ENCODE measurements at places on chromosomes 1 and 21.

DNA sequence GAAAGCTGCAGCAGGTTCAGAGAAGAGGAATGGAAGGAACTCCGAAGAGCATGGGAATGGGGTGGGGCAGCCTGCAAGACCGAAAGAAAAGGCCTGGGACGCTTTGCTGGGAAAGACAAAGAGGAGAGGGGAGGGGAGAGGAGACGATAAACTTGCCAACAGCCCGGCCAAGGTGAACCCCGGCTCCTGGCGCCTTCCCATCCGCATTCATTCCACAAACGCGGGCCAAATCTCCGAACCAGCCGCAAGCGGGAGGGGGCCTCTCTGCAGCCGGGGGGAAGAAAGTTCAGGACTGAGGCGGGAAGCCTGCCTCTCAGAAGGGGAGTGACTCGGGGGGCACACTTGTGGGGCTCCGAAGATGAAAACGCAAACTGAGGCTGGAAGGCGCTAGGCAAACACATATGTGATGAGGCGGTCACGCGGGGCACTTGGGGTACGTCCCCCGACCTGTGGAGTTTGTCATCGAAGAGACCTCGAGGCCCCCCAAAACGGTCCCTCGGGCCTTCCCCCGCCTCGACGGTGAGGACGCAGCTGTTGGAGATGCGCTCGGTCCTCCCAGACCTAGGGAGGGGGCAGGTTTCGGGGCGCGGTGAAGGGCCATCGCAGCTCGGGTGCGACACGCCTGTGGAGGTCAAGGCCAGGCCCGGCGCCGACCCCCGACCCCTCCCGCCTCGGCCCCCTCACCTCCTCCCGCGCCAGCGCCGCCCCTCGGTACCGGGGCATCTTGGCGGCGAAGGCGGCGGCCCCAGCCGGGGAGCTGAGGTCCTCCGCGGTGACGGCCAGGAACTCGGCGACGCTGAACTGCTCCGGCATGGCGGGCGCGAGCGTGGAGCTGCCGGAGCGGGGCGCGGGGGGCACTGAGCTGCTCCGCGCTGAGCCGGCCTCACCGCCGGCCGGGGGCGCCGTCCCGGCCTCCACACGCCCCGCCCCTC is at the start of gene ASAP3:
Gene ASAP3 (minus strand): TSS at position 859 of the 932 bp plus-strand sequence. CDS start 46 bp downstream, at position 813.
- DNase-seq = no peak

DNA sequence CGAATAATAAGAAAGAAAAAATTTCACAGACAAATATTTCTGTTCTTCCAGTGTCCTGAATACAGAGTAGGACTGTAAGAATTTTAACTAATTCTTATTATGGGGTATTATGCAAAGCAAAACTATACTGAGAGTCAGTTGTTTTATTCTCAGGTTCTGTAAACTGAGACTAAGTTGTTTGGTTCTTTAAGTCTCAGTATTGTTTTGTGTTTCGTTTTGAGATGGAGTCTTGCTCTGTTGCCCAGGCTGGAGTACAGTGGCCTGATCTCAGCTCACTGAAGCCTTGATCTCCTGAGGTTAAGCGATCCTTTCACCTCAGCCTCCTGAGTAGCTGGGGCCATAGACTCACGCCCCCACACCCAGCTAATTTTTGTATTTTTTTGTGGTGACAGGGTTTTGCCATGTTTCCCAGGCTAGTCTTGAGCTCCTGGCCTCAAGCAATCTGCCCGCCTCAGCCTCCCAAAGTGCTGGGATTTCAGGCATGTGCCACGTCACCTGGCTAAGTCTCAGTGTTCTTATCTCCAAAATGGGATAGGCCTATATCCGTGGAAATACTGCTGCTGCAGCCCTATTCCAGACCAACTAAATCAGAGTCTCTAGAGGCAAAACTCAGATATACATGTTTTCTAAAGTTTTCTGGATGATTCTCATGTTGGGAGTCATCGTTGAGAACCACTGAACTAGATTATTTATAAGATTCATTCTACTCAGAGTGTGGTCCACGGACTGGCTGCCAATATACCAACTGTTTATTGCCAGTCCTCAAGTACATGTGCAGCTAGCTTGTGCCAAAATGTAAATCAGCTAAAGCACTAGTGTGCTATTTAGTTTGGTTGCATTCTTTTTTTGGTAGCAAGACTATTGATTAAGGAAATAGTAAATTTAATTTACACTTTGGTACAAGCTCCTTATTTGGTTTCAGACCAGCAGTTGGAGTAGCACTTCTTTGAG is 116.6 kb downstream of the HS2ST1 start:
- DNase-seq = no peak

DNA sequence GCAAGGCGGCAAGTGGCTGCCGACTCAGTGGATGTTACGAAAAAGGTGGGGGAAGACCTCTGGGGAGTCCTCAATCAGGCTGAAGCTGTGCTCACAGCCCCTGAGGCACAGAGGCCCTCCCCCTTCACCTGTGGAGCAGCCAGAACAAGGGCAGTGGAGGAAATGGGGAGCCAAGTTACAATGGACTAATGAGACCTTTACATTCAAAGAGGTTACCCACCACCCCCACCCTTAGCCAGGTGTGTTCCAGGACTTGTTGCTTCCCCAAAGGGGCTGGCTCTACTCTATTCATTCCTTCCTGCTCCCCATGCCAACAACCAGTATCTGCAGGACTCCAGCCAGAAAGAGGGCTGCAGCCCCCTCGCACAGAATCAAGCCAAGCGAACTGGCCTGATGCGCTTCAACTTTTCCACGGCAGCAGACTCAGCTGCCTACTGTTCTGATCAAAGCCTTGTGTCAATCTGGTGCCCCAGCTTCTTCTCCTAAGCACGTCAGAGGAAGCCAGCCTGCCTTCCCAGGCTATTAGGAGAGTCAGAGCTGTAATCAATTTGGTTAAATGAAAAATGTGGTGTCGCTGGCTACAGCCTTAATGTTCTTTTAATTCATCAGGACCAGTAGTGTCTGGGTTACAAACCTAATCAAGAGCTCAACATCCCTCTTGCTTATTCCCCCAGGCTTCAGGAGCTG is 1.8 kb upstream of the SYT2 start:
- DNase-seq = no peak

DNA sequence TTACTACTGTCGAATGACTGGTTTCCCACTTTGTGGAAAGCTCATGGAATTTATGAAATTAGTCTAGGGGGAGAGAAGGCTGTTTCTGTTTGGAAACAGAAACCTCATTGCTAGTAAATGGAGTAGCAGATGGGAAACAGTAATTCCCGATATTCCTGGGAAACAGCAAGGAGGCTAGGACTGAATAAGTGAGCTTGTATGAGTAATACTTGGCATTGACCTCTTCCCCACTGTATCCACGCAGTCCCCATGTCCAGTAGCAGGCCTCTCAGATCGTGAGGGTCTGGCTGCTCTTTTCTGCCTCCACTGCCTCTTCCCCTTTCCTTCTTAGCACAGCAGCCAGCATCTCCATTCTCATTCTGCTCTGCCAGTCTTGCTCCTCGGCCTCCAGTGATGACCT is 75.5 kb downstream of the PRDM2 start:
- DNase-seq = no peak

- DNase-seq = no peak
Observed at GRCh38 chr1:62037274-62037673, 157.4 kb upstream of the L1TD1 start.

GRCh38 chr1:173861731-173862145 is 6.1 kb downstream of the GAS5 start:
- DNase-seq = no peak

- DNase-seq = no peak
Observed at GRCh38 chr1:23581219-23581618, 21.9 kb upstream of the ID3 start.

DNA sequence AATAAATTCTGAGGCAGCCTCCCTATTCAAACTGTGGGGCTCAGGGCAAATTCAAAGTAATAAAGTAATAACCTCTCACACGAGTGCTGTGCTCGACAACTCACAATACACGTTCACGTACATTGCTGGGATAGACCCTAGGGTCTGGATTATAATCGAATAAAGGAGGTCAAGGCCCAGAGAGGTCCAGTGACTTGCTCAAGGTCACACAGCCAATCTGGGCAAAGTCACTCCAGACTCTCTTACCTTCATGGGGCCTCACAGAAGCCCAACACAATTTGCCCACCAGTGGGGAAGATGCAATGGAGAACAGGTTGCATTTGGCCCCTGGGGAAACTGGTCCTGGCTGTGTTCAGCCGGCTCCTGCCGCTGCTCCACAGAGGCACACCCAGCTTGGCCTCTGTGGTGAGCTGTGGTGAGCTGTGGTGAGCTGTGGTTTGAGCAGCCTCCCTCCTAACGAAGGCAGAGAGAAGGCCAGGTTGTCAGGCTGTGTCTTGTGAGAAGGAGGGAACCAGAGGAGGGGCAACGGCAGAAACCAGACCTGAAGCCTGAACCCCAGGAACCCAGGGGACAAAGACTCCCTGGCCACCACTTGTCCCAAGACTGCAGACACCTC is 35.1 kb downstream of the NUAK2 start:
- DNase-seq = peak; percentile 61

DNA sequence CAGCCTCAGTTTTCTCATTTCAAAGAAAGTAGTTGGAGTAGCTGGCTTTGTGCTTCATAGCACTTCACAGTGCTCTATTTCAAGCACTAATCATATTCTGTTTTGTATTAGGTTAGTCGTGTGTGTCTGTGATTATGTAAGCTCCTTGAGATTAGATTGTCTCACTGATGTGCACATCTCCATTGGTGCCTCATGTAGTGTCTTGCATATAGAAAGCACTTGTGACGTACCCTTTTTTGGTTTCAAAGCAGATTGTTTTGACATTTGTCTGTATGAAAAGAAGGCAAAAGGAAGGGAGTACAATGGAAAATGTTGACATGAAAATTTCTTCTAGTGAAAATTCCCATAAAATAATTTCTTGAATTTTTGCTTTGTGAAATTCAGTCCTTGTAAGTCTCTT is 13.9 kb downstream of the BTBD8 start:
- no peak for DNase-seq

DNA sequence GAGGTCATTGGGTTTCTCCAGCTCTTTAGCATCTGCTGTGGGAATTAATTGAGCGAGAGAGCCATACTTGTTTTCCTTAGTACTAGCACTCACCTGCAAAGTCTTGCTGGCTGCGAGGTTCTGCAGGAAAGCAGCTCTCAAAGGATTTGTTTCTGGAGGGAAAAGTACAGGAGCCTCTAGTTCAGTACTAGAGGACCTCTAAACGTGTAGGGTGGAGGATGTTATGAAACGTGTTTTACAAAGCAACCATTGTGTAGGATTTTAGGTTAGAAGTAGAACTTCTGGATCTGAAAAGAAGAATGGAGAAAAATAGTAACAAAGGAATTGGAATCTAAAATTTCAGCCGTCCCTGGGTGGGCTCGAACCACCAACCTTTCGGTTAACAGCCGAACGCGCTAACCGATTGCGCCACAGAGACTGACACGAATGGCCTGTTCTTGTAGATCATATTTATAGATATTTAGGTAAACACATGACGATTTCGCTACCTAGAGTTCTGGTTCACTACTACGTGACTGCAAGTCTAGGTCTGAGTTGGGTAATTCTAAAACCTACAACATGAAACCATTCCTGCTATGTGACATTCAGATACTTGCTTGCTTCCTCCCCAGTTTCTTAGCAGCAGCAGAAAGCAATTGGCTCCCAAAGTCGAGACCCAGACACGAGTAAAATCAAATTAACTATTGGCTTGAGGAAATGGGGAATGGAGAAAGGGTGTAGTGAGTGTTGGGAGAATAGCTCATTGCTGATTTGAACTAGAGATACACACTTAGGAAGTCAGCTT is 60.2 kb upstream of the CFAP126 start:
- no peak for DNase-seq

DNA sequence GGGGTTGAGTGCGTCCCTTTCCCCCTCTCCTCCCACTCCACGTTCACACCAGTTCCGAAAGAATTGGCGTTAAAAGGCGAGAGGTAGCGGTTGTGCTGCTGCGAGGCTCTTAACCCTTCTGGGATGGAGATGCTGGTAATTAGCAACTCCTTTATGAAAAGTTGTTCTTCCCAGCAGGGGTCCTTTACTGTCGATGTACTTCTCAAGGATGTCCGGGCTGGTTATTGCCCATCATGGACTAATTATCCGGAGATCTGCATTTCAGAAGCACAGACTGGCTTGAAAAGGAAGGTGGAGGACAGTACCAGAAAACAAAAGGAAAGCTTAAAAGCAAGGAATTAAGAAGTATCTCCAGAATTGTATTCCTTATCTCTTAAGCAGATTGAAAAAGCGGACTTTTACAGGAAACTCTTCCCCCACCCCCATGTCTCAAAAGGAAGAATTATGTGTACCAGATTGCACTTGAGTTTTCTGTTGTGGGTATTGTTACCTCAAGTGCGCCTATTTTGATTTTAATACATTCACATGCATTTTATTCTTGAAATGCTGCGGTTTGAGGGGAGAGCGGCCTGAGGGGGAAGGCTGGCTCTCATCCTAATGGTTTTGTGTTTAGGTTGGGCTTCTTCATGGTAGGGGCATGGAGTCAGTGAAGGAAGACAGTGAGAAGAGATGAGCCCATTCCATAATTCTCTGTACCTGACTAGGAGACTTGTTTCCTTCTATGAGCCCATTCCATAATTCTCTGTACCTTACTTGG is 1.5 kb downstream of the AK4 start:
- no peak for DNase-seq

DNA sequence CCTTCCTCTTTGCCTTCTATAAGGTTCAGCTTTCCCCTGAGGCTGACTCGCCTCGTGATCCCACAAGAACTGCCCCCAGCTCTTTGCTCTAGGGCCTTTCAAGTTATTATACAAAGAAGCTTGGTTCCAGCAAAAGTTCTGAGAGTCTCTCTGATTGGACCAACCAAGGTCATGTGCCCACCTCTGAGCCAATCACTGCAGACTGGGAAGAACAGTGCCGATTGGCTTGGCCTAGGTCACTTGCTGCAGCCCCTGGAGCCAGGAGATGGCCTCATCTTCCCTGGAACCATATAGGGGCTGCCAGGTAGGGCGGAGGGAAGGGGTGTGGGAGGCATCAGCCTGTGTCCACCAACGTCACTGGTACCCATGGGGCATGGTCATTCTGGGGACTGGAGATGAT is 22.8 kb downstream of the TAS1R2 start:
- DNase-seq = no peak

GRCh38 chr21:34836103-34836932 is 167.5 kb downstream of the CLIC6 start:
- peak; percentile 12 for DNase-seq

DNA sequence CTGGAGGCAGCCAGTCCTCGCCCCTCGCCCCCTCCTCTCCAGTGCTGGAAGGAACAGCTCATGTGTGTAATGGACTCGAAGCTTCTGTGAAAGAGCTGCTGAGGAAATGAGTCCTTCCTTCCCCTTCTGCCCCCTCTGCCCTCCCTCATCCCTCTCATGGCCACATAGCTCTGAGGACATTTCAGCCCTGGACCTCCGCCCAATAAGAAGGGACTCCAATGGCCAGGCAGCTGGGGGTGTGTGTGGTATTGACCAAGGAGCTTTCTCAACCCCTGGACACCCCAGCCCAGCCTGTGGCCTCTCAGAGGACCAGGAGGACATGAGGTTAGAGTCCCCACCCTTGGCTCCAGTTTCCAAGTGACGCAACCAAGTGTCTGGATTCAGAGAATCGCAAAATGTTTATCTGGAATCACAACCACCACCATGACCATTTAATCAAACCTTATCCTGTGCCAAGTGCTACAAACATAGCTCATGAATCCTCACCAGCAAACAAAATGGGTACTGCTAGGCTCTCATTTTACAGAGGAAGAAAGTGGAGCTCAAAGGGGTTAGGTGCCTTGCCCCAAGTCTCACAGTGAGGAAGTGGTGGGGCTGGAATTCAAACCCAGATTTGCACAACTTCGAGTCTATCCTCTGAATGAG is 47.8 kb upstream of the ECE1 start:
- no peak for DNase-seq

- DNase-seq = no peak
Observed at GRCh38 chr1:2452201-2452931, 23.7 kb upstream of the PLCH2 start.

GRCh38 chr1:208164609-208165008 is 79.6 kb downstream of the PLXNA2 start:
- DNase-seq = no peak
